ENCODE measurements at places on chromosomes 6 and 20. TPM values are rescaled to one million over a fixed set of nuclear protein-coding genes. Genes with fewer than 3 reads are reported as not detected.

Gene SNAP91
- 8.7 TPM for total RNA-seq

Gene DEFB115
- total RNA-seq: not detected

Gene RAET1L
- total RNA-seq: not detected

Gene F13A1
- 0.39 TPM for total RNA-seq

Gene BPIFB2
- not detected for total RNA-seq

DNA sequence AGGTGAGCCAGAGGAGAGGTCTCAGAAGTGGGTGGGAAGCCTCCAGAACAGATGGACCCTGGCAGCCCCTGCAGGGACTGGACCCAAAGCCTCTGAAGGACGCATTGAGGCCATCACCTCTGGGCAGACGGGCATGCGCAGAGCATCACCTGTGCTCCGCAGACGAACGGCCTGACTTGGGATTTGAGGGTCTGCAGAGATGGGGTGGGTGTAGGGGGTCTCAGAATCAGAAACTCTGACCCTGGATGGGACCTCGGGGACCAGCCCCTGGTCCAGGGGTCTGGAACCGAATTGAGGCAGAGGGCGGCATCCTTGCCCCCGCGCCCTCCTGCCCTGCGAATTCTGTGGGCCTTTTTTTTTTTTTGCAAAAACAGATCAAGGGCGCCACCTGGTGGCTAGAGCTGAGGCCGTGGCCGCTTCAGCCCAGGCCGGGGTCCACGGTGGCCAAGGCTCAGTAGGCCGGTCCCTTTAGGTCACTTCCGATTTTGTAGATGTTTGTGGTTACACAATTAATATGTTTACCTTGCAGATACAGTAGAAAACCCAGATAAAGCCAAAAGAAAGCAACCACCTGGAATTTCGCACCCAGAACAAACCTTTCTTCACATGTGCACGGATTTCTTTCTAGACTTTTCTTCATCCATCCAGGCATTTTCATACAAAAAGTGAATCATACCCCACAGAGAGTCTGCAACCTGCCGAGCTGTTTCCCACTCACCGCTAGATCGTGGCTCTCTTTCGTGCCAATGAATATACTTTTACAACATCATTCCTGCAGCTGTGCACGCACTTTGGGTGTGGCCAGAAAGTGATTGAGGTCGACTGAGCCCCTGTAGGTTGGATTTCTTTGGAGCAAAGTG, 25.9 kb downstream of the ZBP1 start:
- peak; percentile 76 for DNase-seq

GRCh38 chr20:14726591-14726990, 389.2 kb upstream of the FLRT3 start:
- no peak for DNase-seq

DNA sequence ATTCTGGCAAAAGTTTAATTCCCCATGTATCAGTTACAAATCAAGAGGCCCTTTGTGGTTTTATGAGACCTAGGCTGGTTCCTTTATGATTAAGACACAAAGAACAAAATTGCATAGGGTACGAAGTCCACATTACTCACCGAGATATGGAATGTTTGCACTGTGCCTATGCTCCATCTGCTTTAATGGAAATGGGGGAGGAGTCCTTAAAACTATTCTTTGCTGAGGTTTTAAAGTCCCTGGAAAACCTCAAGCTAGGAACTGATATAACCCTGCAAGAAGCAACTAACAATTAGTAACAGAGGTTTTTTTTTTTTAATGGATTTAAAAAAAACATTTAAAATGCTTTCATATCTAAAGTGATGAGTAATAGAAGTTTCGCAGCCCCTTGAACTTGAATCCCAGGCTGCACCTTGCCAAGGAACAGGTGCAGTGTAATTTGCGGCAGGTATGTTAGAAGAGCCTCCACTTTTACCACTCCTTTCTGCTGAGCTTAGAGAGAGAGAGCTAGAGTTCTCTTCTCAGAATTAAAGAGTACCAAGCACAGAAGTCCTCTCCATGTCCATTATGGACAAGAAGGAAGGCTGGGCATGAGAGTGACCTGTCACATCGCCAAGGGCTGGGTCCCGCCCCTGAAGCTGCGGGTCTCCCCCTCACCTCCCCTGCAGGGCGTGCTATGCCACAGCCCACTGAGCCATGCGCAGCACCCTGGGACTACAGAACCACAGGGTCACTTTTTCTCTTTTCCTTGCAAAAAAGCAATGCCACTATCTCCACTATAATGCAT, 2.3 kb downstream of the SERPINB1 start:
- no peak for DNase-seq

DNA sequence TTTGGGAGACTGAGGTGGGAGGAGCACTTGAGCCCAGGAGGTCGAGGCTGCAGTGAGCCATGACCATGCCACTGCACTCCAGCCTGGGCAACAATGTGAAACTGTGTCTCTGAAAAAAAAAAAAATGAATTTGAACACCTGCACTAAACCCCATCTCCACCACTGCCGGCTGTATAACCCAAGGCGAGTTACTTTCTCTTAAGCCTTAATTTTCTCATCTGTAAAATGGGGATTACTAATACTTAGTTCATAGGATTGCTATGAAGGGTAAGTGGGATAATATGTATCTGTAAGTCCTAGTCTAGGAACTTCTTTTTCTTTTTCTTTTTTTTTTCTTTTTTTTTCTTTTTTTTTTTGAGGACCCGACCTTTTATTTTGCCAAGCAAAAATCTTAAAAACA, 61.5 kb downstream of the SHLD1 start:
- DNase-seq: no peak

DNA sequence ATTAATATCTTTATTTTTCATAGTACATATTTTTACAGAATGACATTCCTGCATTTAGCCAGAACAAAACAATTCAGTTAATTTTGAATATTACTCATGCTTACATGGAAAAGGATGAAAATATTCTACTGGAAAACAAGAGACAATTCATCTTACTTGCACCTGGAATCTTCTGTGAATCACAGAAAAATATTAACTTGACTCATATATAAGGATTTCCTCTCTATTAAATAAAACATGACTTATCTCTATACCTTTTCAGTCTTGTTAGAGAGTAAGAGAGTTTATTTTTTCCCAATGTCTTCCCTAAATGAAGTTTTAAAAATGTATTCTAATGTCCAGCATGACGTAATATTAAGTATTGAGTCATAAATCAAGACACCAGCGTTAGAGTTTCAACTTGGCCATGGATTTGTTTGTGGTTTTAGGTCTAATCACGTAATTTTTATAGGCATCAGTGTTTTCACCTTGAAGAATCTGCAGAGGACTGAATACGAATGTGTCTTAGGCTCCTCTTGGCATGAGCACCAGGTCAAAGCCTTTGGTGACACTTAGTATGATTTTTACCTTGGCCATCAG, 445.1 kb upstream of the JAG1 start:
- DNase-seq: no peak

GRCh38 chr6:45494416-45495135, 116.8 kb upstream of the SUPT3H start:
- DNase-seq: no peak

- peak; percentile 62 for DNase-seq
Measured at GRCh38 chr6:35583893-35584688, 71.4 kb upstream of the TULP1 start.

DNA sequence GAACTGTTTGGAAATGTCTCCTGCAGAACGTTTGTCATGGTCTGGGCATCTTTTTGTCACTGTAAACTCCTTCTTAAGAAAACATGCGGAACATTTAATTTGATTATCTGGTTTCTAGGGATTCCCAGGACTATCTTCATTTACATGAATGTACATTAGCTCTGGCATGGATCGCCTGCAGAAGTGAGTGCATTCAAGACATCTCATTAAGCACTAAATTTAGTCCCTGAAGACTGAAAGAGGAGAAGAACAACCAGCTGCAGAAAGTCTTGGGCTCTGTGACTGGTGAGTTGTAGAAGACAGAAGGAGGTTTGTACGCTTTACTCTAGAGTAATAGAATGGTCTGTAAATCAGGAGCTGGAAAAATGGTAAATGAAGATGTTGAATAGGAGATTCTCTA, 540.7 kb downstream of the BCKDHB start:
- DNase-seq: no peak

- DNase-seq: peak; percentile 34
Measured at GRCh38 chr6:83057705-83058321, 7.8 kb downstream of the UBE3D start.

- DNase-seq: no peak
Measured at GRCh38 chr6:23688650-23689049, 437.4 kb upstream of the NRSN1 start.

DNA sequence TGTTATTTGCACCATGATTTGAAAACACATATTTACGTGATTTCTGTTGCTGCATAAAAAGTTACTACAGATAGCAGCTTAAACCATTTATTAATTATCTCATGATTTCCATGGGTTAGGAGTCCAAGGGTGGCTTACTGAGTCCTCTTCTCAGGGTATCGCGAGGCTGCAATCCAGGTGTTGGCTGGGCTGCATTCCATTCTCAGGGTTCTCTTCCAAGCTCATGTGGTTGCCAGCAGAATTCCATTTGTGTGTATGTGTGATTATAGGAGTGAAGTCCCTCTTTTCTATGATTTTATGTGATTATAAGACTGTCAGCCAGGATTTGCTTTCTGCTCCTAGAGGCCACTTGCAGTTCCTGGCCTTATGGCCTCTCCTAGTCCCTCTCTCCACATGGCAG, 135.1 kb downstream of the FAM83B start:
- no peak for DNase-seq

DNA sequence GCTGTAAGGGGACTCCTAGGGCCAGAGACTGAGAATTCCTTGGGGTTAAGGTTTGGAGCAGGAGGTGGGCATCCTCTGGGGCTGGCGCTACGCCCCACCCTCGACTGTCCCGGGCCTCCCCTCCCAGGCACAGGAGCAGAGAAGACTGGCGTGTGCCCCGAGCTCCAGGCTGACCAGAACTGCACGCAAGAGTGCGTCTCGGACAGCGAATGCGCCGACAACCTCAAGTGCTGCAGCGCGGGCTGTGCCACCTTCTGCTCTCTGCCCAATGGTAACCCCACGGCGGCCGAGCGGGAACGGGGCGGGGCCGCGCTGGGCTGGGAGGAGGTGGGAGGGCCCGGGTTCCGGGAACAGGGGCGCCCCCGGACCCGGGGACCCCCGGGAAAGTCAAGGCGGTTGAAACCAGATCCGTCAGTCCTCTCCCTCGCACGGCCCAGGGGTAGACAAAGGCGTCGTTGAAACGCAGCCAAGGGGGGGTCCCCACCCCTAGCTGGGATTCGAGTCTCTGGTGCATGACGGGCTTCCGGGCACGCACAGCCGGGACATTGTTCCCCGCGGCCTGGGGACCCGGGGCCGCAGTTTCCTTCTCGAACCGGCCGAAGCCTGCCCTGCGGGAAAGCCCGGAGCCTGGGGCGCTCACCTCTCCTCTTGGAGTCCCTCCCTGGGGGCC, 844 bp downstream of the WFDC2 start:
- peak; percentile 59 for DNase-seq
